ENCODE measurements at places on chromosomes 2 and 18.

GRCh38 chr2:142041105-142041504 lies 89.7 kb downstream of the LRP1B start:
- DNase-seq, result no peak

GRCh38 chr18:55353391-55353790 lies 234.6 kb downstream of the TCF4 start:
- no peak for DNase-seq

DNA sequence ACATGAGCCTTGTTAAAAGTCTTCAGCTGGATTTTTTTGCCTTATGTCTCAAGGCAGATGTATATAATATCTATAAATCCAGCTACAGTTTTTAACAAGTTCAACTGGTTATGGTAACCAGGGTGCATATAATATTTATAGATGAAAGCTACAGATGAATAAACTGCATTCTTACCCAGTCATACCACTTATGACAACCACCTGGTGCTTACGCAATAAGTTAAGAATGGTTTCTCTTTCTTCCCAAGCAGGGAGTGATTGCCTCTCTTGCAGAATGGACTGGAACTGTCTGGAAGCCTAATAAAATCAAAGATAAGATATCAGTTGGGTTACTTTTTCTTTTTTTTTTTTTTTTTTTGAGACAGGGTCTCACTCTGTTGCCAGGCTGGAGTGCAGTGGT lies 19.6 kb downstream of the DHX57 start:
- no peak for DNase-seq

GRCh38 chr2:128467321-128467969 lies 148.8 kb upstream of the HS6ST1 start:
- no peak for DNase-seq

GRCh38 chr2:28452534-28453081 lies 43.3 kb upstream of the PLB1 start:
- DNase-seq, result peak; percentile 65

DNA sequence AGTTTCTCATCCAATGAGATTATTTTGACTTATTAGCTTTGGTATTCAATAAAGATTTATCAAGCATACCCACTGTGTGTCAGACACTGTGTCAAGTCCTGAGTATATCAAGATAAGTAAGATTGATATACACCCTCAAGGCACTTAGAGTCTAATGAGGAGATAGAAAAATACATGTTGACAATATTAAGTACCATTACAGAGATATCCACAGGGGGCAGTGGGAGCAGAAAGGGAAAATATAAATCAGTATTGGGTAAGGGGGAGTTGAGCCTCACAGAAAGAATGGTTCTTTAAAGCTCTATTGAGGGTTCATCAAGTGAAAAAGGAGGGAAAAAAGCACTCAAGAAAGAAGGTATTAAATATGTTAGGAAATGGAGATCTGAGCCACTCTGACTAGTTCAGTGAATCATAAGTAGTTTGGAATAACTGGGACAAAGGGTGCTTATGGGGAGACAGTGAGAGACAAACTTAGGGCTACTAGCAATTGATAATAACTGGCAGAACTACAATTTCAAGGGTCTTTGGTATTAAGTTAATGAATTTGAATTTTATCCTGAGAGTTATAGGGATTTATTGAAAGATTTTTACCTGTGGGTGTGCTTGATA lies 45.5 kb upstream of the SLC8A1 start:
- DNase-seq, result no peak

DNA sequence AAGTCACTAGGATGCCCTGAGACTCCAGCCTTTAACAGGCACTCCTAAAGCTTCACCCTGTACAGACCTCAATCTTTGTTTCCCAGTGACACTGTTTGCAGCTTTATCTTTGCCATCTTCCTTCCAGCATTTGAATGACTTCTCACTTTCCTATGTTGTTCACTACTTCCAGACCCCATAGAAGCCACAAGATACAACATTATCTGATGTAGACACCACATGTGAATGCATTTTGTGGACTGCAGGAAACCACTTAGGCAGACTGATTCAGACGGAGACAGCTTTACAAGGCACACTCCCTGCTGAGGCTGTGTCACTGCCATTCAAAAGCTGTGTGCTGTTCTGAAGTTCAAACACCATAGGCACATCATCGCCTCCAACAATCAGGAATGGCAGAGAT lies 67.3 kb upstream of the SPATS2L start:
- DNase-seq, result no peak

DNA sequence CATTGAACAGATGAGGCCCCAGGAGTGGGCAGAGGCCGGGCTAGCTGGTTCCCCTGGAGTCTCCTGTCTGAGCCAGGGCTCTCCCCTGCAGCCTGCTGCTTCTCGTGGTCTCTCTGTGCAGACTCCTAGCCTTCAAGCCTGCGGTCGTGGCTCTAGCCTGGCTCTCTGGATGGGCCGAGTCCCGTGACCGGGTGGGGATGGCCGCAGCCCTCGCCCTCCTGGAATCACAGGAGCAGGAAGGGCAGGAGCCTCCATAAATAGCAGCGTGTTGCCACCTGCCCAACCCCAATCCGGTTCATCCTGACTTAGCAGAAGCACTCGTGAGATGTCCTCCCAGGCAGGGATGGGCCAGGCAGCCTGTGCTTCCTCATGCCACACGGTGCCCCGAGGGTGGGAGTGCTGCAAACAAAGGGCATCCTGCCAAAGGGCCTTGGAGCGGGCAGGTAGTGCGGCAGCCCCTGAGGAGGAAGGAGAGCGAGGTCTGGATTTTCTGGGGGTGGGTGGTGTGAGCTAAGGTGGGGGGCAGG lies 43.9 kb downstream of the FOSL2 start:
- DNase-seq, result no peak

DNA sequence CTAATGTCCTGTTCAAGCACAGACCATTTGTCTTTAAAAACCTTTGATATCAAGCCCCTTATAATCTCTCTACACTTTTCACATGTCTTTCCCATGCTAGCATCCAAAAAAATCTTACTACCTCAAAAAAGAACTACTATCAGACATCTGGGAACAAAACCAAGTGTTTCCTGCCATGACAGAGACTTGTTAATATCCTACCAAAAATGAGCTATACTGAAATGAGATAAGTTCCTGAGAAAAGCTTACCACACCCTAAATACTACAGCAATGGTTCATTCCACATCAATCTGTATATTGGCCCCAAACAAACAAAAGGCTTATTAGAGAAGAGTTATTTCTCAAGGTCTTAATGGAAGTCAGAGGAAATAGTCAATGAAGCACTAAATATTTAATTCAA lies 230.1 kb downstream of the DYM start:
- no peak for DNase-seq

- DNase-seq, result peak; percentile 67
These were observed 980 bp upstream of the PDE6D start for GRCh38 chr2:231781798-231782726.

DNA sequence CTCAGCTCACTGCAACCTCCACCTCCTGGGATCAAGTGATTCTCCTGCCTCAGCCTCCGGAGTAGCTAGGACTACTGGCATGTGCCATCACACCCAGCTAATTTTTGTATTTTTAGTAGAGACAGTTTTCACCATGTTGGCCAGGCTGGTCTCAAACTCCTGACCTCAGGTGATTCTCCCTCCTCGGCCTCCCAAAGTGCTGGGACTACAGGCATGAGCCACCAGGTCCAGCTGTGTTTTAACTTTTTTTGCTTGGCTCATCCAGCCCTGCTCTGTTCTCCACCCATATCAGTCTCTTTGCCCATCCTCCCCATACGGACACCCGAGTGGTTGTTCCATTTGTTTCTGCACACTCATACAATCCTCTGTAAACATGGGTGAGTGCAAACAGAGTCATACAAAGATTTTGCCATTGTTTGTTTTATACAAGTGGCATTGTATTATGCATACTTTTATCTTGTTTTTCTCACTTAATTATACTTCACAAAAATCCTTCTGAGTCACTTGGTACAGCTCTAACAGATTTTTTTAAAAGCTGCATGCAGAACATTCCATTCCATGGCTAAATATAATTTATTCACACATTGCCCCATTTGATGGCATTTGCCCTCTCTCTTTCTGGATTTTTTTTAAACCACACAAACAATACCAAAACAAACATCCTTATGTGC lies 5.3 kb downstream of the APOB start:
- DNase-seq, result no peak

GRCh38 chr2:240522406-240522805 lies 35.4 kb downstream of the ANKMY1 start:
- DNase-seq, result no peak

- no peak for DNase-seq
These were observed 1.1 kb downstream of the ROCK2 start for GRCh38 chr2:11343368-11343649.

GRCh38 chr2:241835611-241836010 lies 23.1 kb downstream of the PDCD1 start:
- no peak for DNase-seq

- peak; percentile 5 for DNase-seq
These were observed 2.9 kb downstream of the IL18R1 start for GRCh38 chr2:102358496-102358895.

- DNase-seq, result no peak
These were observed 17.5 kb upstream of the TNS1 start for GRCh38 chr2:218020281-218020680.

- DNase-seq, result no peak
These were observed 44.9 kb downstream of the MRPL35 start for GRCh38 chr2:86243950-86244733.

GRCh38 chr2:61460163-61460562 lies 10.7 kb downstream of the USP34 start:
- DNase-seq, result no peak

GRCh38 chr18:21703241-21703820 lies 1.2 kb downstream of the ABHD3 start:
- no peak for DNase-seq

GRCh38 chr18:41842886-41843285 lies 112.1 kb upstream of the PIK3C3 start:
- no peak for DNase-seq

DNA sequence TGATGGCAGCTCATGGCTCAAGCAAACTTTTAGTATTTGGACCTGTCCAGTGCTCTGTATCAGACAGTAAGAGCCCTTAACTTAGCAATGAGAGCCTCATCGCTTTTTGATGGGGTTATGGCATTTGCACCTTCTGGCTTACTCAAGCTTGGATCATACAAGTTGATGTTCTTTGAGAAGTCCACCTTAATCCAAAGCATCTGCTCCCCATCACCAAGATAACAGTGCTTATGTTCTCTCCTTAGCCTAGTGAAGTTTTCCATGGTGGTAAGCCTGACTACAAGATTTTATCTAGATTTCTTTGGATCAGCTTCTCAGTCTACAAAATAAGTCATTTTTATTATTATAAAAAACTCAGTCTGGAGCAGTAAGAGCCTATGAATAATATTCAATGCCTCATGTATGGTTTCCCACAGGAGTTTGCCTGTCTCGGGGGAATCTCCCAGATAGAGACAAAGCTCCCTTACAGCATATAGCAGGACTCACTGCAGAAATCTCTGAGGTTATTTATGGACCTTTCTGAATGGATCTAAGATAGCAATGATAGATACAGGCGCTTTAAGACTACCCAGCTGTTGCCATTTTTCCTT lies 472.2 kb upstream of the LINC00305 start:
- DNase-seq, result no peak

- DNase-seq, result no peak
These were observed 3.7 kb upstream of the SCTR start for GRCh38 chr2:119527999-119528398.

GRCh38 chr2:63500398-63500797 lies 87.9 kb downstream of the WDPCP start:
- no peak for DNase-seq

GRCh38 chr18:63832470-63832869 lies 55.0 kb upstream of the SERPINB2 start:
- DNase-seq, result no peak

DNA sequence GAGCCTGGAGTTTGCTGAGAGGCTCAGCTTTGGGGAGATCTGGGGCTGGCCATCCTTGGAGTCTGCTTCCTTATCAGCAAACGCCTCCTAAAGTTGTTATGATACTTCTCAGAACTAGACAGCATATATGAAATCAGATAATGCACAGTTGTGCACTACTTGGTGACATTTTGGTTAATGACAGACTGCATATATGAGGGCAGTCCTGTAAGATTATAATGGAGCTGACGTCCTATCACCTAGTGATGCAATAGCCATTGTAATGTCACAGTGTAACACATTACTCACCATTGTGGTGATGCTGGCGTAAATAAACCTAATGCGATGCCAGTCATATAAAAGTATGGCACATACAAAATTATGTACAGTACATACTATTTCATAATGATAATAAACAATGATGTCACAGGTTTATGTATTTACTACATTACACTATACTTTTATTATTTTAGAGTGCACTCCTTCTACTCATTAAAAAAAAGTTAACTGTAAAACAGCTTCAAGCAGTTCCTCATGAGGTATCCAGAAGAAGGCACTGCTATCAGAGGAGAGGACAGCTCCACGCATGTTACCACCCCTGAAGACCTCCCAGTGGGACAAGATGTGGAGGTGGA lies 298.1 kb upstream of the REV1 start:
- no peak for DNase-seq

Data from T-helper 2 cell (primary cell).